ENCODE measurements at places on chromosomes 6 and 20.

GRCh38 chr20:4061987-4062386, 46.6 kb upstream of the RNF24 start:
- no peak for DNase-seq

GRCh38 chr6:11785415-11785773, 6.8 kb upstream of the ADTRP start:
- DNase-seq: no peak

- DNase-seq: no peak
Observed at GRCh38 chr6:81051952-81052351, 700.5 kb downstream of the TENT5A start.

- DNase-seq: no peak
Observed at GRCh38 chr20:62370115-62370806, 3.1 kb upstream of the LAMA5 start.

DNA sequence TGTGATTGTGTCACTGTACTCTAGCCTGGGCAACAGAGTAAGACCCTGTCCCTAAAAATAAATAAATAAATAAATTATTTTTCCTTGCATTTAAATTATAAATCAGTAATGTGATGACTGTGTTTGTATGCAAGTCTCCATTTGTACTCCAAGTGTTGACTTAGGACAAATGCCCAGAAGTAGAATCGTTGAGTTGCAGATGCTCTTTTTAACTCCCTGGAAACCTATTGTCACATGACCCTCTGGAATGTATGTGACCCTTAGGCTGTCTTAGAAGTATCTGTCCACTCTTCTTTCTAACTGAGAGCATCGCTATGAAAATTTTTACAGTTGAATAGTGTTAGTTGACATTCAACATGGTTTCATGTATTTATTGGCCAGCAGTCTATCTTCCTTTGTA, 18.8 kb downstream of the OR2A4 start:
- no peak for DNase-seq

DNA sequence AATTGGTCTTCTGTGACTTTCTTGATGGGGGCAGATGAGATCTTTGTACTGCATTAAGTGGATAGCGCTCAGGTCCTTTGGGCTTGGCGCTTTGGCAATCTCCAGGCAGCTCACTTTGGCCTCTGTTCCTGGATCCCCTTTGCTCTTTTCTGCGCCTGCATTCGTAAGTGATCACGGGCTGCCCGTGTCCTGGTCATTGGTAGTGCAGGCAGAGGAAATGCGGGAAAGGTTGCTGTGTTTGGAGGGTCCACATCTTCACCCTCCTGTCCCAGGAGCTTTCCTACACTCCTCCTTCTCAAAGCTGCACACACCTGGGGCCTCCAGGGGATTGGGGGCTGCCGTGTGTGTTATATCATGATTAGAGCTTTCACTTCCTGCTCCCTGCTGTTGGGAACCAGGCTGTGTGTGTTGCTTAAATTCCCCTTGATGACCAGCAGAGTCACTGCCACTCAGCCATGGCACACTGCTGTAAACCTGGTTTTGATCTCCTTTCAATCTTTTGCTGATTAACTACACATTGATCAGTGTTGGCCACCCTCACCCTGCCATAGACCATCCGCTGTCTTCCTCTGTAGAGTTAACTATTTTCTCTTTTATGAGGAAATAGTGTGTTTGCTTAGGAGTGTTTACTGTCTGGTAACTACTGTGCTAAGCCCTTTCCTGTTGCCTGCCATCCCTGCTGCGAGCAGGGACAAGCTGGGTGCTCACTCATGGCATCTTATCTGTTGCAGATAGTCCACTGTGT, 13.0 kb upstream of the SNHG17 start:
- peak; percentile 31 for DNase-seq

- DNase-seq: peak; percentile 47
Observed at GRCh38 chr20:22533823-22534751, 50.3 kb downstream of the FOXA2 start.

- DNase-seq: no peak
Observed at GRCh38 chr6:134549854-134550253, 231.9 kb upstream of the SGK1 start.

DNA sequence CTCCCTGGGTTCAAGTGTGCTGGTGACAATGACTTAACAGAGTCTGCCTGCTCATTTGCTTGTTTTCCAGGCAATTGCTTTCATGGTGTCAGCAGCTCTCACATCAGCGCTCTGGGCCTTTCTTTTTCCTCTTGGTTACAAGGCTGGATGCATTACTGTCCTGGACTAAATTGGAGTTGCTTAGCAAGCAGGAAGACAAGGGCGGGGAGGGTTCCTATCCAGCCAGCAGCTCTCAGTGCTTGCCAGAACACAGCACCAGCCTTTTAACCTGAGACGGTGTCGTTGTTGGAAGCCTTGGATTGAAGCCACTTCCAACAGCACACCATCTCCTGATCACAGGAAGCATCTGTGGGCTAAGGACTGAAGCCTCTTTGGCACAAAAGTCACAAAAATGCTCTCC, 606.9 kb downstream of the CDH26 start:
- no peak for DNase-seq

DNA sequence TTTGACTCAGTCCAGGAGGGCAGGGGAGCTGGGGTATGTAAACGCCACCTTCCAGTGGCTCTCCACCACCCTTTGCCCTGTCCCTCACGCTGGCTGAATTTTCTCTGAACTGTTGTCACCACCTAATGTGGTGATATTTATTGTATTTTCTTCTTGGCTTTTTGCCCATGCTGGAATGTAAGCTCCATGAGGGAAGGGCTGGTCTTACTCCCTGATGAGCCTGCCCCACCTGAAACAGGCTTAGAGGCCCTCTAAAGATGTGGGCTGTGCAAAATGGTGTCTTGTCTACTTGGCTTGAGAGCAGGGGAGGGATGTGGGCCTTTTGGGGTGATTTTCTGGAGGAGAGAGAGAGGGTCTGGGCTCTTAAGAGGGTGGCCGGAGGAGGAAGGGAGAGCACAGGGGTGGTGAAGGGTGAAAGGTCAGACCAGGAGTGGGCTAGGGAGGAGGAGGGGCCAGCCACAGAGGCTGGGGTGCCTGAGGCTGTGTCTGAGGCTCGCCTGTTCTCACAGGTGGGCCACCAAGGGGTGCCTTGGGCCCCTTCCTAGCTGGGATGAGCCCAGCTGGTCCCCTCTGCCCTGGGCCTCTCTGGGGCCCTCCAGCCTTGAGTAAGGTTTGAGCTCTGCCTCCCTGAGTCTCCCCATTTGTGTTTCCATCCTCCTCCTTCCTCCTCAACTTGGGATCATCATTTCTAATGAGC, 37.3 kb downstream of the SPDEF start:
- DNase-seq: no peak

DNA sequence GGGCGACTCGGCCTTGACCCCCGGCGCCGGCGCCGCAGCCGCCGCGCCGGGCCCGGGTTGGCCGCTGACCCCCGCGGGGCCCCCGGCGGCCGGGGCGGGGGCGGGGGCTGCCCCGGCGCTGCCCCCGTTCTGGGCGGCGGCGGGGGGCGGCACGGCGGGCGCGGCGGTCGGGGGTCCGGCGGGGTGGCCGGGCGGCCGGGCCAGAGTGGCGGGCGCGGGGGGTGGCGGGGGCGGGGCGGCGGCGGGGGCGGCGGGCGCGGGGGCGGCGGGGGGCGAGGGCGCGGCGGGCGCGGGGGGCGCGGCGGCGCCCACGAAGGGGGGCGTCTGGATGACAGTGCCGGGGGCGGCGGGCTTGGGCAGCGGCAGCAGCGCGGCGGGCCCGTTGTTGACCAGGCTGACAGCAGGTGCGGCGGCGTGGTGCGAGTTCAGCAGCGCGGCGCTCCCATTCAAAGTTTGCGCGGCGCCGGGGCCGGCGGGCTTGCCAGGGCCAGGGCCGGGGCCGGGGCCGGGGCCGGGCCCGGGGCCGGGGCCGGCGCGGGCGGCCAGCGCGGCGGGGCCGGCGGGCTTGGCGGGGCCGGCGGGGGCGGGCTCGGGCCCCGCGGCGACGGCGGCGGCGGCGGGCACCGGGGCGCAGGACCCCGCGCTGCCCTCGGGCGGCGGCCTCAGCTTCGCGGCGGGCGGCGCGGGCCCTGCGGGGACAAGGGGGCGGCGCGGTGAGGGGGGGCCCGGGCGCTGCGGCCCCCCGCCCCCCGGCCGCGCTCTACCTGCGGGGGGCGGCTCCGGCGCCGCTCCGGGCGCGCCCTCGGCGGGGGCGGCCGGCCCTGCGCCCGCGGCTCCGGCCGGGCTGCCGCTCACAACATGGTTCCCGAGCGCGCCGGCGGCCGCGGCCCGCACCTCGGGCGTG, 659 bp downstream of the TAF4 start:
- peak; percentile 59 for DNase-seq

DNA sequence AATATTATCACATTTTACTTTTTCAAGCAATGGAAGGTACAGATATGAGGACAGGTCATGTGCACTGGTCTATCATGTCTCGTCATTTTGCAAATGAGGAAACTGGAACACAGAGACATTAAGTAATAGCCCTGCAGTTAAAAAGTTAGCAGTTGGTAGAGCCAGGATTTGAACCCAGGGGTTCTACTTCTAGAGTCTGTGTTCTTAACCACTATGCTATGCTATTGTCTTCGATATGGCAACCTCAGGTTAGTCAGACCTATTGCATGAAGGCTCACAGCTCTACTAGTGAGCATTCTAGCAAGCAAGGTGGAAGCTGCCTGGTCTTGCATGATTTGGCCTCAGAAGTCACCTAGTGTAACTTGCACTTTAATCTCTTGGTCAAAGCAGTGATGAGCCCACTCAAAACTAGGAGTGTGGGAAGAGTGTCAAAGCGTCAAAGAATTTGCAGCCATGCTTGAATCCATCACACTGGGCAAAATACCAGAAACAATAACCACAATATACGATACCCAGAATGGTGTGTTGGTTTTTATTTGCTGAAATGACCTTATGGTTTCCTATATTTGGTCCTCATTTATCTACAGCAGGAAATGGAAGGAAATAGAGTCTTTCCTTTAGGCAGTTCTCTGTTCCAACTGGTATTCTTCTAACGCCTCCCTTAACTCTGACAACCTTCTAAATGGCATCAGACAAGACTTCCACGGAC, 20.4 kb upstream of the BMP2 start:
- peak; percentile 76 for DNase-seq

GRCh38 chr6:121965739-121966138, 433.7 kb upstream of the HSF2 start:
- no peak for DNase-seq

GRCh38 chr6:81304466-81304865, 448.0 kb downstream of the TENT5A start:
- DNase-seq: no peak

DNA sequence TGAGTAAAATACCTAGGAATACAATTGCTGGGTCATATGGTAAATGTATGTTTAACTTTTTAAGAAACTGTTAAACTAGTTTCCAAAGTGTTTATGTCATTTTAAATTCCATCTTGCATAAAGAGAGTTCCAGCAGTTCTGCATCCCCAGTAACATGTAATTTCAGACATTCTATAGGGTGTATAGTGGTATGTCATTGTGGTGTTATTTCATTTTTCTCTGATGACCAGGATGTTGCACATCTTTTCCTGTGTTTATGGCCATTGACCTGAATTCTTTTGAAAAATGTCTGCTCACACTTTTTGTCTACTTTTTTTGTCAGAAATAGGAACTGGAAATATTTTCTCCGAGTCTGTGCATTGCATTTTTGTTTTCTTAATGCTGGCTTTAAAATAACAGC, 128.9 kb downstream of the TMEM200A start:
- DNase-seq: no peak

DNA sequence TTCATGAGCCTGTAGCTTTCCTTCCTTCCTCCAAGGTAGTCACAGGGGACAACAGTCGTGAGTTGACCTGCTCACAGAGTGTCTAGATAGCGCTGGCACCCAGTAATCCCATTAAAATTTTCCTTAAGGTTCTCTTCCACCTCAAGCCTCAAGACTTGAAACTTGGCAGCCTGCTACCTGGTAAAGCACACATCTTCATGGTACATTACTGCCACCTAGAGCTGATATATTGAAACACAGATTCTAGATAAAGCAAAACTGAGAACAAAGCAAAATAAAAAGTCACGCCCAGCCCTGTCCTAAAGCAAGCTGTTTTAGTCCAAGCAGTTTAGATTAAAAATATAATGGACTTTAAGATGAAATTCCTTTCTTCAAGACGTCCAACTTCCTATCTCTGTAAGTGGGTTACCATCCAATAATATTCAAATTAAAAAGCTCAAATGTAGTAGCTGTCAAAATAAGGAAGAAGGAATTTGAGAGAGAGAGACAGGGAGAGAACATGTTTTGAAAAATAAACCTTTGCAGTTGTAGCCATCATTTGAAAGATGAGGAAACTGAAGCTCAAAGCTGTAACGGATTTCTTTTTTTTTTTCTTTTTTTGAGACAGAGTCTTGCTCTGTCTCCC, 50.7 kb upstream of the CD83 start:
- DNase-seq: peak; percentile 81

DNA sequence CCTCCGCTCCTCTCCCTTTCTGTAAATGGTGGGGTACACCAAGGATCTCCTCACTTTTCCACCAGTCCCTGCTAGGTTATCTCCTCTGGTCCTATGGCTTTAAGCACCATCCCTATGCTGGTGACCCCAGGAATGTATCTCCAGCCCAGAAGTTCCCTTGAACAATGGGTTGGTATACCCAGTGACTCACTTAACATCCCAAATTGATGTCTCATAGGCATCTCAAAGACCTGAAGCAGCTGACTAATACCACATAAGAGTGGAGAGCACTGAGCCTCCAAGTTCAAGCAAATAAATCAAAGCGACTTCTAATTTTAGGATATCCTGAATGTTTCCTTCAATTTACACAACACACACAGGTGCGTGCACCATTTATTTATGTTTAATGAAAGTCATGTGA, 48.3 kb downstream of the ADGRF1 start:
- DNase-seq: no peak

DNA sequence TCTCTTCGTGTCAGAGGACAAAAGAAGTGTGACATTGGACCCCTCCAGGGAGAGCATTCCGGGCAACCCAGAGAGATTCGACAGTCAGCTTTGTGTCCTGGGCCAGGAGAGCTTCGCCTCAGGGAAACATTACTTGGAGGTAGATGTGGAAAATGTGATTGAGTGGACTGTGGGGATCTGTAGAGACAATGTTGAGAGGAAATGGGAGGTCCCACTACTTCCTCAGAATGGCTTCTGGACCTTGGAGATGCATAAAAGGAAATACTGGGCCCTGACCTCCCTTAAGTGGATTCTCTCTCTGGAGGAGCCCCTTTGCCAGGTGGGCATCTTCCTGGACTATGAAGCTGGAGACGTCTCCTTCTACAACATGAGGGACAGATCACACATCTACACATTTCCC, 9.5 kb upstream of the BTN3A3 start:
- no peak for DNase-seq

DNA sequence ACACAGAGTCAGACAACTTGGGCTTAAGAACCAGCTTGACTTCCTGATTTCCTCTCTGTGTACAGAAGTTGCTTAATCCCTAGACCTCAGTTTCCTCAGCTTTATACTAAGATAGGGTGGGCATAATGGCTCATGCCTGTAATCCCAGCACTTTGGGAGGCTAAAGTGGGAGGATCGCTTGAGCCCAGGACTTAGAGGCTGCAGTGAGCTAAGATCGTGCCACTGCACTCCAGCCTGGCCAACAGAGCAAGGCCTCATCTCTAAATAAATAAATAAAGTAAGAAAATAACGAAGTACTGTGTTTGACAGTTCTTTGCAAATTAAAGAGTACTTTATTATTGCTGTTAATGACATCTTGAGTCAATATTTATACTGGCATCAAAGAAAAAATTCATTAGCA, 41.7 kb downstream of the CNKSR3 start:
- DNase-seq: no peak

All from NCI-H146 (cell line).